ENCODE measurements at places on chromosomes 4 and X.

DNA sequence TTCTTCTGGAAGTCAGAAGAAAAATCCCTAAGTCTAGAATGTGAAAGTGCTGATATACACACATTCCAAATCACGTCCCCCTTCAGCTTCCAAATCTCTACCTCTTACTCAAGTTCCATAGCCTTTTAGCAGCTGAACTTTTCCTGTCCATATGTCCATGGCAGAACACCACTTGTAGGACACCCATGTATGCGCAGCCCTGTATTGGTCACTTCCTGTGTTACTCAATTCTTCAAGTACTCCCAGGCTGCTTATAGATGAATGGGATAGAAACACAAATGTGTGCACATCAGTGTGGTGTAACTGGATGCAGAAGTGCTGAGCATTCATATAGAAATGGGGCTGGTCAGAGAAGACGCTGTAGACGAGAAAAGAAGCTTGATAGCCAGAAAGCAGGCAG, 18.8 kb downstream of the SRPX2 start:
- no peak for DNase-seq

DNA sequence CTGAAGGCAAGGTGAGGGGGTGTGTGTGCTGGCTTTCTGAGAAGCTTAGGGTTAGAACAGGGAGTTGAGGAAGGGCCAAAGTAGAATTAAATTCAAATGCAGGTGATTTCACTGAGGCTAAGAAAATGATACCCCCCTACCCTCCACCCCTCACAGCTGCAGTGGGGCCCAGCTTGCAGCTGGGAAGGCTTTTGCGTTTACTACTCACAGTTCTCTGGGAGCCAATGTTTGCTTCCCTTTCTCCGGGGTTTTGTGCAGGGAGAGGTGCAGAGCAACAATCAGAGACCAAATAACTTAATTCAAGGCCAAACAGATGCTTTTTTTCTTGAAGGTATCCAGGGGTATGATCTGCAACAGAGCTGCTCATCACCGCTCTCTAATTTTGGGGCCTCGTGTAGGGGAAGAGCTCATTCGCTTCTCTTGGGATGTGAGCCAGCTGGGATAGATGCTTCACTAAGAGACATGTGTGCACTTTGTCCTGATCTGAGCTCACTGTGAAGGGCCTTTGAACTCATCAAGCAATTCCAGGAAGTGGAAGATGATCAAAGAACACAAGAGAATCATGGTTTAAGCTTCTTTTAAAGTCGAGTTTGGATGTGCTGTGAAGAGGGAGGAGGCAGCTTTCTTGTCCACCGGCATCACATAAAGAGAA, 122.7 kb upstream of the C1GALT1C1 start:
- no peak for DNase-seq

- DNase-seq, result no peak
These were observed 33.3 kb downstream of the FRYL start for GRCh38 chr4:48746608-48747362.

- no peak for DNase-seq
These were observed 310.1 kb upstream of the SPOCK3 start for GRCh38 chr4:167544391-167544790.

GRCh38 chr4:14518136-14518535, 484.1 kb upstream of the CPEB2 start:
- no peak for DNase-seq

DNA sequence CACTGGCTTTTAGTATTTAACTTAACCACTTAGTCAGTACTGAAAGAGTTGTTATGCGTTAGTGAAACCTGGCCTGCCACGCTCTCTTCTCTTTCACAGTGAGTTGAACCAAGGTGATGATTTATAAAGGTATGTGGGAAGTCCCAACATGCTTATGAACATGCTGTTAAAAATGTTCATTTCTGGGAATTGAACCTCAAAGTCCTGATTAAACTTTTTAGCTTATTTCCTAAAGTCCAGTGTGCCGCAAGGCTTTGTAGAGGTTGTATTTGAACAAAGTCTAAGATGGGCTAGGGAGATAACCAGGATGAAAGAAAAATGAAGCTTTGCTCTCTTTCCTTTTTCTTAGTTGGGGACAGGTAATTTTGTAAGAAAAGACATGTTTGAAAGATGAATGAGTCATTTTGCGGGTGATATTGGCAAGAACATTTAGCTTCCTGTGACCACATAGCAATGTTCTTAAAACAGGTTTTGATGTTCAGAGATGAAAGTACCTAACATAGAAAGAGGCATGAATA, 270.3 kb downstream of the DTHD1 start:
- no peak for DNase-seq

- DNase-seq, result no peak
These were observed 141.9 kb downstream of the THOC2 start for GRCh38 chrX:123590842-123591486.

- DNase-seq, result no peak
These were observed 34.6 kb downstream of the WDR1 start for GRCh38 chr4:10082047-10082446.

- DNase-seq, result no peak
These were observed 41.1 kb downstream of the ADGRA3 start for GRCh38 chr4:22474636-22475310.

DNA sequence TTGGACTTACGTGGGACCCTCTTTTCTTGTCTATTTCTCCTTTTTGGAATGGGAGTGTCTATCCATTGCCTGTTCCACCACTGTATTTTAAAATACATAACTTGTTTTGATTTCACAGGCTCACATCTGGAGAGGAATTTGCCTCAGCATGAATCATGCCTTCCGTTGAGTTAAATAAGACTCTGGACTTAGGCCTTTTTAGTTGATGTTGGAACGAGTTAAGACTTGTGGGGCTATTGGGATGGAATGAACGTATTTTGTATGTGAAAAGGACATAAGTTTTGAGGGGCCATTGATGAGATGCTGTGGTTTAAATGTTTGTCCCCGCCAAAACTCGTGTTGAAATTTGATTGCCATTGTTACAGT, 66.2 kb downstream of the BEX3 start:
- no peak for DNase-seq

DNA sequence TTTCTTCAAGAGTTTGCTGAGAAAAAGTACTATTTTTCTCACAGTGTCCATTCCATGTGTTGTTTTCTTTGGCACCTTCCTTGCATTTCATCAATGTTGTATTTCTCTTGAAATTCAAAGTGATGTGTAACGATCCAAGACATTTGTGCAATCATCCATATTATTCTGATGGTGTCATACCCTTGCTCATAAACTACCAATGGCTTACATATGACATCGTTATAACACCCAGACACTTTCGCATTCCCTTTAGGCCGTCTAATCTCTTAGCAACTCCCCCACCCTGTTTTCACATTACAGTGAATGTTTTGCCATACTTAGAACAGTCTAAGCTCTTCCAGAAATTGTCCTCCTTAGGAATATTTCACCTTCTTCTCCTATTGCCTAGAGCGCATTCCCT, 1779.0 kb downstream of the PCDH7 start:
- DNase-seq, result no peak

DNA sequence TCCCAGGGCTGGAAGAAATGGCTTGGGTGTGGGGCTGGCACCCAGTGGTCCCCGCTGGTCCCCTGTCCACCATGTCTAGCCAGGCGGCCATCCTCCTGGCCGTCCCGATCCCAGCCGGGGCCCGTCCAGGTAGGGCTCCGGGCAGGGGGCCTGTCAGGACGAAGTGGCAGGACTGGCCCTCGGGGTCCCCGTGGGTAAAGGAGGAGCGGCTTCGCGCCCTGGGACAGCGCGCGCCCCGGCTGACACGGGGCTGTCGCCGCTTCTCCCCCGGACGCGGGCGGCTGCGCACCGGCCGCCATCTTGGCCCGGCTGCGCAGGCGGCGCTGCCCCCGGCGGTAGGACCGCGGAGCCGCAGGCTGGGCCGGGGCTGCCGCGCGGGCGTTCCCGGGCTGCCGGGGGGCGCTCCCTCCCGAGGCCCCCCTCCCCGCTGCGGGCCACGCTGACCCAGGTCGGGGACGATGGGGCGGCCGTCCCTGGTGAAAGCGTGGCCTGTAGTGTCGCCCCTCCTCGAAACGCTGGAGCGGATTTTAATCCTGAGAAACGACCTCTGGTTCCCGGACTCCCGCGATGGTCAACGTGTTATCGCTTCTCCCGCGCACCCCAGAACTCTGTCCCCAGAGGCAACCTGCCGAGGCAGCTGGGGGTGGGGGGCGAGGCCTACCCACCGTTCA, 60.4 kb upstream of the BCOR start:
- DNase-seq, result no peak

GRCh38 chr4:103197765-103198110, 405 bp downstream of the CENPE start:
- DNase-seq, result no peak

GRCh38 chrX:7145454-7145853, 2.1 kb upstream of the STS start:
- DNase-seq, result no peak

DNA sequence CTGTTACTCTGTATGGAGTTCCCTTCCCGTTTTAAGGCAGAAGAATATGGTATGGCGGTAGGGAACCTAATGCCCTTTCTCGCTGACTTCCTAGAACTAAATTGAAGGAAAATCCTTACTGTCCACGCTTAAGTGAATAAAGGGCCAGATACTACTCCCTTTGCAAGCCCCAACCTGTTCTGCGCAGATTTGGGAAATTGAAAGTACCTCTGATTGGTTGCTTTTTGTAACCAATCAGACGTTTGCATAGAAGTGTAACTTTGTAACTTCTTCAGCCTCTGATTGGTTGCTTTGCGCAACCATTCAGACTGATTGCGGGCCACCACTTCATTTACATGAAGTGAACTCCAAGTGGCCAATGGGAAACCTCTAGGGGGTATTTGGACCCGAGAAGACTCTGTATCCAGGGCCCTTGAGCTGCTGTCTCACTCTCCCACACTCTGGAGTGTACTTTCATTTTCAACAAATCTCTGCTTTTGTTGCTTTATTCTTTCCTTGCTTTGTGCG, 1.2 kb upstream of the TMEM33 start:
- DNase-seq, result no peak
